ENCODE measurements at places on chromosomes 1 and 21.
A peak's percentile ranks its signal among the peaks of the same experiment; 100 is the strongest.

DNA sequence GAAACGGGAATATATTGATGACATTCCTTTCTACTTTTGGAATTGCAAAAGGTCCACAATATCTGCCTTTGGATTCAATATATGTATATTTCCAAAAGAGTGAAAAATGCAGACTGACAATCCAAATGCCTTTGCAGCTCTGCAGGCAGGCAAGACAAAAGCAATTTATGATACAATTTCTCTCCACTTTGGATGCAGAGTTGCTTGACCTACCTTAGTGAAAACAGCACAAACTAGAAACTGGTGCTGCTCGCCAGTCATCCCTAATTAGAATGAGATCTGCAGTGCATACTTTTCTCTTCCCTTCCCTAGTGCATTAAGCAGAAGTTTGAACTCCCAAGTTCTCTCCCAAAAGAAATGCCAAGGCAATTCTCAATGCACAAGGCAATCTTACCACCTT is 56.8 kb downstream of the KIAA0319L start:
- DNase-seq, result no peak

DNA sequence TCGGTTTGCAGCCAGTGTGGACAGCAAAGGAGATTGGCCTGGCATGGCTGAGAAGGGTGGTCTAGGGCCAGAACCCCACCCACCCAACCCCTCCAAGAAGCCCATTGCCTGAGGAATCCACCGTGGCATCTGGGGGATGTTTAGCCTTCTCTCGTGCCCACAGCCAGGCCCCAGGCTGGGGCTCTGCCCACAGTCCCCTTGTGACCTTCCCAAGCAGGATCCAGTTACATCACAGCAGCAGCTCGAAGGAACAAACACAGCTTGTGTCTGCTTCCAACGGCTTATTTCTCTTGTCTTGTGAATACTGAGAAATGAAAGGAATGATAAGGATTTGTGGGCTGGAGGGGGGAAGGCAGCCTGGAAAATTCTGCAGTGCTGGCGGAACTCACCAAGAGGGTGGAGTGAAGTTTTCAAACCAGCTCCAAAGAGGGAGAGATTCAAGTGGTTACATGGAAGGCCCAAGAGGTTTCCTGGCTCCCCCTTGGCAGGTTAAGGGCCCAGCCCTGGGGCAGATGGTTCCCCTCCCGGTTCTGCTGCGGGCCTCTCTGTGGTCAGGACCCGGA is 61.6 kb downstream of the DHRS3 start:
- no peak for DNase-seq

DNA sequence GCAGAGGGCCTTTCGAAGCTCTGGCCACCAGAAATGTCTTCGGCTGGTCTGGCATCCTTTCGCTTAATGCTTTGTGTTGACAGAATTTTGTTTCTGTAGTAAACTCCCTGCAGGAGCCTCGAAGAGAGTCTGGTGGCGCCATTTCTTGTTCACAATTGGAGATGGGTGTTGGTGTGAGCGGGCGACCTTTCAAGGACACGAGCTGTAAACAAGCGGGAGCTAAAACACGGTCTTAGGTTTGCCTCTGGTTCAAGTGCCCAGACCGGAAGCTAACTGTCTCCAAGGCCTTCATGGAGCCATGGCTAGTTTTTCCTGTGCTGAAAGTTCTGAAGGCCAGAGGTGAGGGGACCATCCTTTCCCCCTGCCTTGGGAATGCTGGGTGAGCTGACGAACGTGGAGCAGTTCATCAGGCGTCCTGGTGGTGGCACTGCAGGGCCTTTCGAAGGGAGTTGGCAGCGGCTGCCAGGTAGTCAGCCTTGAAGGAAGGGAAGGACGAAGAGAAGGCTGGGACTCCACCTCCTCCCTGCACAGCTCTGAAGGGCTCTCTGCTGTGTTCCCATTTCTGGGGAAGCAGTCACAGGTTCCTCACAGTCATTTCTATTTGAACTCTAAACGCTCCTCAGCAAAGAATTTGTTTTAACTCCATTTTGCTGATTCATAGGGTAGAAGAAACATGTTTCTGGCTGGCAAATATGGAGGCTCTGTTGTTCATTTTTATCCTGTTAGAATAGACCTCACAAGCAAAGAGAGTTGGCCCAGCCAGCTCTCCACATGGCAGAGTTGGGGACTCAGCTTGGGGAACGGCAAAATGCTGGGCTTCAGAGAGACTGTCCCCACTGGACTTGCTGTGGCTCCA is 35.2 kb downstream of the URB2 start:
- DNase-seq, result peak; percentile 82

GRCh38 chr1:47995306-47996050 is 1.7 kb downstream of the TRABD2B start:
- no peak for DNase-seq

DNA sequence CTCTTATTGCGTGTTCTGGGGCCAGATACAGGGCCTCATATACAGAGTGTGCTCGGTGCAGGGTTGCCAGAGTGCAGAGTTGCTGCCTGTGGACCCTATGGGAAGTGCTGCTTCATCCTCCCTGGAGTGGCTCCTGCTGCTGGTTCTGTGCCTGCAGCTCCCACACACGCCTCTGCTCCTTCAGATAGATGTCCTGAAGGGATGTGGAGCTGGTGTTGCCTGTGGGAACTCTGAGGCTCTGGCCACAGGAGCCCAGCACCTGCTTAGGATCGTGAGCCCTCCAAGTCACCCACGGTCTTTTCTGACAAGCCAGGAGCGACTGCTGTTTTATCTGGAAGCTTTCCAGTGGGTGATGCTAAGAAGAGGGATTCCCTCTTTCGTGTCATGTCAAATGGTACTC is 120.5 kb downstream of the CAMTA1 start:
- DNase-seq, result no peak

- DNase-seq, result no peak
These were observed 237.2 kb downstream of the KAZN start for GRCh38 chr1:14835725-14836124.

- peak; percentile 18 for DNase-seq
These were observed 3.4 kb upstream of the USF1 start for GRCh38 chr1:161048949-161049722.

- DNase-seq, result no peak
These were observed 161.0 kb downstream of the URB2 start for GRCh38 chr1:229786974-229787610.

DNA sequence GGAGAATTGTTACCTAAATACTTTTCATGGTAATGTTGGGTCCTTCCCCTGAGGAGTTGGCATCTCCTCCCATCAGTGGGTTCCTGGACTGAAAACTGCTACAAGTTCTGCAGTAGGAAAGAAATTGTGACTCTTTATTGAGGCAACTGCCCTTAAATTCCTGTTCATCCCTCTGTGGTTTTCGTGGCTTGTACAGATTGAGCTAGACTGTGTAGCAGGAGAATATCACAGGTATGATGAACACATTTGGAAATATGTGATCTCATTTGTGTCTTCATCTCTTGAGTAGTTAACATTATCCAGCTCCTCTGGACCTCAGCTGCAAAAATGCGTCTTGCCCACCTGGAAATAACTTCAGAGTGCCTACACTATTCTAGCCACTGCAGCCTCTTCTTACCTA is 390.6 kb downstream of the PTPRC start:
- no peak for DNase-seq

DNA sequence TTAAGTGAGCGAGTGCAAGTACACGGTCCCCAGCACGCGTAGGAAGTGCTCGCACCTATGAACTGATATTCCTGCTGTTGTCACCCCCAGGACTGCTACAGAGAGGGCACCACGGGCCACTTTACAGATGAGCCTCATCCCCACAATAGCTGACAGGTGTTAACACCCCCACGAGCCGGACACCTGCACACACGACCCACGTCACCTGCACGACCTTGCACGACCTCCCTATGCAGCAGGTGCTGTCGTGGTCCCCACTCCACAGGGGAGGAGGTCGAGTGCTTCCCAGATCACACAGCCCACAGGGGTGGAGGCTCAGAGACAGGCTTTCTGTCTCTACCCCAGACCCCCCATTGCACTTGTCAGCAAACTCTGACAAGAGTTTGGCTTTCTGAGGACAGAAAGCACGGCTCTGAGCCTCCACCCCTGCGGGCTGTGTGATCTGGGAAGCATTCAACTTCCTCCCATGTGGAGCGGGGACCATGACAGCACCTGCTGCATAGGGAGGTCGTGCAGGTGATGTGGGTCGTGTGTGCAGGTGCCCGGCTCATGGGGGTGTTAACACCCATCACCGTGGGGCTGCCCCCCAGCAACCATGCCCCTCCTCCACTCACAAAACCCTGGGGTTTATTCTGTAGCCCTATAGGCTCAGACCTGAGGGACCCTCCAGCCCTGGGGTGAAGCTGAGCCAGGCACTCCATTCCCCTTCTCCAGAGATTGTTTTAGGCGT is 80.8 kb downstream of the MATN1 start:
- no peak for DNase-seq

DNA sequence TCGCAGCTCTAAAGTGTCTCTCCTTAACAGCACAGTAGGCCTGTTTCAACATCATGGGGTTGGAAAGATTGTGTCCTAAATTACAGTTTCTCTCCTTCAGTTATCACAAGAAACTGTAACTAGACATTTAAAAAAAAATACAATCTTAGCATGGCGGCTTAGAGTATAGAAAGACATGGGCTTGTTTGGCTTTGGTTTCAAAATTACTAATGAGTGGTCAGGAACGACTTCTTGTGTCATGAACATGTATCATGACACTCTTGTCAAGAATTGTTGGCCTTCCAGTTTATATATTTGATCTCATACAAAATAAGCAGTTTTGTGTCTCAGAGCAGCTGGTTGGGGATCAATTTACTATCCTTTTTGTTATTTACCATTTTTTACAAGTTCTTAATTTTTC is 2.1 kb downstream of the GJA8 start:
- no peak for DNase-seq

DNA sequence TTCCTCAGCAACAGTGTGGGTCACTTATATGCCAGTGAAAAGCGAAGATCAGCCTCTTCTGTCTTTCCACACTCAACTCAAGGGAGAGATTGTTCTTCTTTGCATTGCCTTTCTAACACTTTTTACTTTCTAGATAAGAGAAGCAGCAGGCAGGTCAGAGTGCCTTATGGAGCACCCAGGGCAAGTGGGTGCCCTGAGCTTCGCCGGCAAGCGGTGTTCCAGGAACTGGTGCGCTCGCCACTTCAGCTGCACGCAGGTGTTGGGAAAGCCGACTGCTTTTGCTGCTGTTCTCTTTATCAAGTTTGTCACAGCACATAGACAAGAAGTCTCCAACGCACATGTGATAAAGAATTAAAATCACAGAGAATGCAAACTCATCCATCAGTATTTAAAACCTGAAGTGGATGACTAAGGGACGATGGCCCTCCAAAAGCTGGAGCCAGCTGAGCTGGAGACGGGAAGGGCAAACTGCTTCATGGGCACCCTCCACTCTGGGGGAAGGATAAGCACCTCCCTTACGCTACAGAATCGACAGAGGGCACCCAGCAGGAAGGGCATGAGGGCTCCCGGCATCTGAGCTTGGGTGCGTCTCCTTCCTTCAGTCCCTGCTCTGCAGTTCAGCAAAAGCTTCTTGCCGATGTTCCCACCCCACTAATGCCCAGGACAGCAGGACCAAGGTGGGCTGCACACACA is 20.7 kb downstream of the UBE2G2 start:
- no peak for DNase-seq

- DNase-seq, result no peak
These were observed 206.4 kb upstream of the PTGFR start for GRCh38 chr1:78284354-78284753.

DNA sequence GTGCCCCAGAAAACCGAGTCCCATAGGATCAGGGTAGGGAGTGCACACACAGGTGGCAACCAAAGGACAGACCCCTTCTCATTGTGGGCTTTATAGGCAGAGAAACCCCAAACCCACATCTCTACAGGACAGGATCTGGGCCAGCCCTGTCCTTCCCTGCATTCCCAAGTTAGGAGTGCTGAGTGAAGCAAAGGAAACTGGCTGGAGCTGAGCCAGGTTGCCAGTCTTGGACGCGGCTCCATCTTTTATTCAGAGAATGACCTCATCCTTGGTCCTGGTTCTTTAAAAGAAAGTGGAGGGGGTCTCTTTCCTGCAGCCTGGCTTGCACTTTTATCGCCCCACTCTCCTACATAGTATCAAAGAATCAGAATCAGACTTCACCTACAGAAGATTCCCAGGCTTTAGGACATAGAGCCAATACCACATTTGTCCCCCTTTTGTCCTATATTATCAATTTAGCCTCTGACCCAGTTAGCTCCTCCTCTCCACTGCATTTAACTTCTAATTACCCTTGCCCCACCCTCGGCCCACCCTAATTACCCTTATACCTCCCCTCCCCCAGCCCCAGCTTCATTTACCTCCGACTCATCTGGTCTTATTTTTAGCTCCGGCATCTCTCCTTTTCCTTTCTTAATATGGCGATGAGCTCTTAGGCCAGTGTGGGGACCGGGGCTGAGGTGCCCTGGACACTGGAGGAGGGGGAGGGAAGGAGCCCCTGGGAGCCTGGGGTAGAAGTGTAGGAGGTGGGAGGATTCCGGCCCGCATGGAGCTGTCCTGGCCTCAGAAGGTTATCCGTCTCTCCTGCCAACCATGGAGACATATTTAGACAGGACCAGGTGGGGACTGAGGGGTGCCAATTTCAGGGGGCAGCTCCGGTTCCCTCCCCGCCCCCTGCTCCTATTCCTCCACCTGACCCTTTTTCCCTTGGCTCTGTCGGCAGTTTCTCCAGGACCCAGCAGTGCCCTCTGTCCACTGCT is at the start of gene CASQ1:
Gene CASQ1 (plus strand): TSS at position 927 of the 977 bp plus-strand sequence. CDS start 177 bp downstream, outside the sequence.
- DNase-seq, result no peak

- peak; percentile 43 for DNase-seq
These were observed 484.3 kb downstream of the LMO4 start for GRCh38 chr1:87812871-87813577.

DNA sequence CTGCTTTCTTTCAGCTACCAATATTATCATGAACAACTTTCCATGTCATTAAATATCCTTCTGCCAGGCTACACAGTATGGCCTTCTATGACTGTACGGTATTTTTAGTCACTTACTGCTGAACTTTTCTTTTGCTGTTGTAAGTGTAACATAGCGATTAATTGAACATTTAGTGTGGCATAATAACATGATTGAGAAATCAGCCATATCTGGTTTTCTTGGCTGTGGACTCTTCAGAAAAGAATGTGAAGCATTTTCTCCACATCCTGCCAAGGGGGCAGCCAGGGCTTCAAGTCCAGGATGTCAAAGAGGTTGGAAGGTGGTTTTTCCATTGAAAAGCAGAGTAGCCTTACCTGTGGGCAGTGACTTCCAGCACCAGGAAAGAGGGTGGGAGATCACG is 8.8 kb upstream of the AHCYL1 start:
- DNase-seq, result no peak

GRCh38 chr1:40703316-40703715 is 11.8 kb downstream of the NFYC start:
- DNase-seq, result no peak
